ENCODE measurements at places on chromosomes 5 and 9. TPM values are rescaled to one million over a fixed set of nuclear protein-coding genes. Genes with fewer than 3 reads are reported as not detected.

DNA sequence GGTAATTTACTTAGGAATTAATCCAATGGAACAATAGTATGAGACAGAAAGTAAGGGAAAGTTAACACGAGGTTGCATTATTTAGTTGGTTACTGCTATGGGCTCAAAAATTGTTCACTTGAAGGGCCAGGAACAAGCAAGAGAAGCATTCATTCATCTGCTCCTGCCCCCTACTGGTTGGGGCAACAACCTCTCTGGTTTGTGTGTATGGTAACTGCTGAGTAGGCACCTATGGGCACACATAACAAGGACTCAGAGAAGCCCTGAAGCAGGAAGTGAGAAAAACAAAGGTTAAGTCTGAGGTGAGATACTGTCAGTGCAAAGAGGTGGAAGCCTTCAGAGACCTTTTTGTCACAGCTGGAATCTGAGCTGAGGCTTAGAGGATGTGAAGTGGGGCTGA is 34.4 kb upstream of the RANBP6 start:
- H3K27me3 ChIP-seq: peaks cover 6% of the 10 kb centered on the region
- H3K36me3 ChIP-seq: no peaks in the 10 kb centered on the region
- H3K27ac ChIP-seq: peak overlapping the region; percentile 52
- DNase-seq: peak; percentile 70

GRCh38 chr9:123321616-123322272 is 34.3 kb upstream of the CRB2 start:
- H3K27me3 ChIP-seq: no peaks in the 10 kb centered on the region
- H3K4me3 ChIP-seq: no peak overlapping the region
- DNase-seq: no peak
- peaks cover 38% of the 10 kb centered on the region for H3K4me1 ChIP-seq
- H3K27ac ChIP-seq: peak overlapping the region; percentile 92

DNA sequence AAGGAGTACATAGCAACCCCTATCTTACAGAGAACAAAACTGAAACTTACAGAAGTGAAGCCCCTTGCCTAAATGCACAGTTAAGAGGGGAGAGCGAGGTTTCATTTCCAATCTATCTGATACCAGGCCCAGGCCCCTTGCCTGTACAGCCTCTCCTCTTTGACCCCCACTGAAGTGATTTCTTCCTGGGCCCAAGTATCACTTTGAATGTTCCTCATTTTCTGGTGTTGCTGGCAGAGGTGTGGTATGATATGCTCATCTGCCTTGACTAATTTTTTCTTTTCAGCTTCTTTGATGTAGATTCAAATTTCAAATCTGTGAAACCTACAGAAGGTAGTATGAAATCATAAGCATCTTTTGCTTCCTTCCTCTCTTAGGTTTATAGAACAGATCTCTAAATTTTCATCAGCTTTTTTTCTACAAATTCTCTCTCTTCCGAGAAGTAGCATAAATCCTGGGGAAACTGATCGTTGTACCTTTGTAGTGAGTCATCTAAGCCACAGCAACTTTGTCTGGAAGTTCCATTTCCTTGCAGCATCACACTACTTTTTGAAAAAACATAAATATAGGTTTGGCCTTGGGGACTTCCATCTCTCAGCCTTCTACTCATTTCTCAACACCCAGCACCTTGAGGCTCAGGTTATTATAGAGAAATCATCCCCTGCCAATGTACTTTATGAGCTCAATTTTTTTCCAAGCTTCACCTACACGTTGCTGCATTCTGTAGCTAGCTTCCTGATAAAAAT is 402.4 kb upstream of the PTGER4 start:
- H3K27me3 ChIP-seq: no peaks in the 10 kb centered on the region
- DNase-seq: peak; percentile 59
- peak overlapping the region; percentile 39 for H3K4me3 ChIP-seq
- H3K27ac ChIP-seq: peak overlapping the region; percentile 95

- no peak overlapping the region for H3K4me3 ChIP-seq
- H3K27ac ChIP-seq: no peak overlapping the region
- DNase-seq: no peak
- no peaks in the 10 kb centered on the region for H3K4me1 ChIP-seq
Observed at GRCh38 chr5:74257060-74257527, 383.4 kb downstream of the ENC1 start.

DNA sequence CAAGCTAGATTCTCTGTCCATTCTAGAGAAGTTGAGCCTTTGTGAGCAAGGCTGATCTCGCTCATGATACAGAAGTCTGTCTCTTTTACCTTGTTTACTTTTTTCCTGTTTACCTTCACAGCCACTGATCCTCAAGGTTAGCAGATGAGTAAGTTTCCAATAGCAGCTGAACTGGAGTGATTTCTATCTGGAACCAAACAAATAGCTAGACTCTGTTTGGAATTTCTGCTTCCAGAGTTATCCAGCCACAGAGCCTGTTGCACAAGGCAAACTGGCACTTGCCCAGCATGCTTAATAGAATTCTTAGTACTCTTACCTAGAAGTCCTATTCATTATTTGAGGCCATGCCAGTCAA is 12.8 kb upstream of the PANK3 start:
- no peak overlapping the region for H3K4me3 ChIP-seq
- no peaks in the 10 kb centered on the region for H3K4me1 ChIP-seq
- no peak for DNase-seq
- no peaks in the 10 kb centered on the region for H3K36me3 ChIP-seq
- H3K27ac ChIP-seq: no peak overlapping the region
- peaks cover 31% of the 10 kb centered on the region for H3K27me3 ChIP-seq

DNA sequence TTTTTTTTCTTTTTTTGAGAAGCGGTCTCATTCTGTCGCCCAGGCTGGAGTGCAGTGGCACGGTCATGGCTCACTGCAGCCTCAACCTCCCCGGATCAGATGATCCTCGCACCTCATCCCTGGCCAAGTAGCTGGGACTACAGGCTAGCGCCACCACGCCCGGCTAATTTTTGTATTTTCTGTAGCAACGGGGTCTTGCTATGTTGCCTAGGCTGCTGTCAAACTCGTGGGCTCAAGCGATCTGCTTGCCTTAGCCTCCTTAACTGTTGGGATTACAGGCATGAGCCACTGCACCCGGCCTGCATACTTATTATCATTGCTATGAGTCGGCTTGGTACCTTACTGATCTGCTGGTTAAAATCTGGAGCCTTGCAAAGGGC is 790 bp upstream of the IARS1 start:
- peaks cover 66% of the 10 kb centered on the region for H3K36me3 ChIP-seq
- H3K4me1 ChIP-seq: peaks cover 58% of the 10 kb centered on the region
- no peaks in the 10 kb centered on the region for H3K27me3 ChIP-seq
- DNase-seq: peak; percentile 39
- H3K27ac ChIP-seq: peak overlapping the region; percentile 98

- no peak overlapping the region for H3K4me3 ChIP-seq
- H3K4me1 ChIP-seq: no peaks in the 10 kb centered on the region
- no peak overlapping the region for H3K27ac ChIP-seq
- DNase-seq: no peak
- H3K27me3 ChIP-seq: no peaks in the 10 kb centered on the region
- H3K36me3 ChIP-seq: no peaks in the 10 kb centered on the region
Observed at GRCh38 chr5:89724379-89725095, 685.0 kb downstream of the CETN3 start.

DNA sequence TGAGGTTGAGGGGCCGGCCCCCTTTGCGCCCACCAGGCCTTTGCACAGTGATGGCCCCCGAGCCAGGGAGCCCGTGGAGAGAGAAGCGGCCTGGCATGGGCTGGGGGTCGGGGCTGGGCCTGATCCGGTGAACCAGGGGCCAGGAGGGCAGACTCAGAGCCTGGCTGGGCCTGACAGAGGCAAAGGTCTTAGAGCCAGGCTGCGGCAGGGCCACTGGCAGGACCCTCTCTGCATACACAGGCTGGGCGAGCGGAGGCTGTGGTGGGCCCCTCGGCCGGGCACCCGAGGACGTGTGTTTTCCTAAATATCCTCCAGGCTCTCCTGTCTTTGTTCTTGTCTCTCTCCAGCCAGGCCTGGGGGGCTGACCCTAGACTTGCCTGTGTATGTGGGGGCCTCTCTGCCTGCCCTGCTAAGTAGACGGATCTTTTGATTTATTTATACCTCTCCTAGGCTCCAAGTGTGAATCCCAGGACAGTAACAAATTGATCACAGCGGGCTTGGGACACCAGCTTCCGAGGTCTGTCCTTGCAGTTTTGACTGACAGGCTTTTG is 933 bp downstream of the NEK6 start:
- H3K27ac ChIP-seq: peak overlapping the region; percentile 80
- H3K36me3 ChIP-seq: peaks cover 2% of the 10 kb centered on the region
- peaks cover 54% of the 10 kb centered on the region for H3K27me3 ChIP-seq
- peaks cover 37% of the 10 kb centered on the region for H3K4me1 ChIP-seq

GRCh38 chr5:158378931-158379330 is 520.0 kb upstream of the CLINT1 start:
- DNase-seq: no peak
- no peaks in the 10 kb centered on the region for H3K36me3 ChIP-seq
- no peak overlapping the region for H3K4me3 ChIP-seq
- no peaks in the 10 kb centered on the region for H3K4me1 ChIP-seq
- H3K27me3 ChIP-seq: no peaks in the 10 kb centered on the region
- H3K27ac ChIP-seq: no peak overlapping the region

GRCh38 chr9:93644397-93645088 is 68.2 kb downstream of the PHF2 start:
- H3K27ac ChIP-seq: no peak overlapping the region
- no peak for DNase-seq
- H3K36me3 ChIP-seq: peaks cover 9% of the 10 kb centered on the region
- H3K4me1 ChIP-seq: no peaks in the 10 kb centered on the region

- no peaks in the 10 kb centered on the region for H3K4me1 ChIP-seq
- H3K36me3 ChIP-seq: no peaks in the 10 kb centered on the region
- H3K27ac ChIP-seq: no peak overlapping the region
- no peak for DNase-seq
Observed at GRCh38 chr5:134273642-134274395, 47.9 kb upstream of the PPP2CA start.

DNA sequence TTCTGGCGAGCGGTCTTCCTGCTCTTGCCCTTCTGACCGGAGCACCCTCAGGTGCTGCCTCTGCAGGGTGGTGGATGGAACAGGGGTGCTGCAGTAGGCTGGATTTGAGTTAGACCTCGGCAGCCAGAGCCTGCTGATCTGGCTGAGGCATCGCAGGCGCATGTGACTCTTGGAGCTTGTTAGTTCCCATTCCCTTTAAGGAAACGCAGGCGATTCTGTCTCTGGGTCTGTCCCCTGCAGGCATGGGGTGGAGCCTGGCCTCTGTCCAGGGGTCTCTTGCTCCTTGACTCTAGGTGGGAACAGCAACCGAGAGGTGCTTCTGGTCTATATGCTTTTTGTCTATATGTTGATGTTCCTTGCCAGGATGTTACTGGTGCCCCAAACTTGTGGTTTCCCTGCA is 3.1 kb downstream of the WNK2 start:
- no peak overlapping the region for H3K27ac ChIP-seq
- peaks cover 13% of the 10 kb centered on the region for H3K27me3 ChIP-seq
- peaks cover 9% of the 10 kb centered on the region for H3K4me1 ChIP-seq
- DNase-seq: no peak
- H3K36me3 ChIP-seq: no peaks in the 10 kb centered on the region

DNA sequence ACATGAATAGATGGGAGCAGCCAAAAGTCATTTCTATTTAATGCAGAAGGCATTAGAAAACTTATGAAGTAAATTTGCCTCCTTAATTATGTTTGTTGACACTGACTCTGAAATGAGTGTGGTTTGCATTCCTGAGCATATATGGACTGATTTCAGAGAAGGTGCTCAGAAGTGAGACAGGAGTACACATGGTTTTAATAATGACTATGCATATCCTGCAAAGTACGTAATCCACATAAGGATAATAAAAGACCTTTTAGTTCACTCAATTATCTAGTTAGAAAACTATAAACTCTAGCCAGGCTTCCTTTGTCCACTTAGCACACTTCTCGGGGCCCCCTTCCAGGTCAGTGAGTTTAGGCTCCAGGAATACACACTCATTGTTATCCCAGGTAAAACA is 75.7 kb upstream of the SNX2 start:
- no peak overlapping the region for H3K4me3 ChIP-seq
- peaks cover 3% of the 10 kb centered on the region for H3K4me1 ChIP-seq
- peaks cover 5% of the 10 kb centered on the region for H3K27me3 ChIP-seq
- H3K27ac ChIP-seq: no peak overlapping the region

DNA sequence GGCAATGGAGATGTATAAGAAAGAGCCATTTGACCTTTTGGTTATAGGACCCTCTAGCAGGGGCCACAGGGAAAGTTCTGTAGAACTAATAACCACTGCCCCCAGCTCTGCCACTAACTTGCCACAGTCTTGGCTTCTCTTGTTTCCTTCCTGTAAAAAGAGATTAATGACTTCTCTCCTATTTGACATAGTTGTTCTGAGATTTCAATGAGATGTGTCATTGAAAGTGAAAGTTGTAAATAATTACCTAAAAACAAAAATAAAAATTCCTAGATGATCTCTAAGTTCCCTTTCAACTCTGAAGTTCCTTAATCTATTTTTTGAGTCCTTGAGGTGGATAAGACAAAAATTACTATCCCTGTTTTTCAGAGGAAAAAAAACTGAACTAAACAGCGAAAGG is 1.4 kb upstream of the KIF12 start:
- no peaks in the 10 kb centered on the region for H3K4me1 ChIP-seq
- H3K36me3 ChIP-seq: peaks cover 3% of the 10 kb centered on the region
- no peak overlapping the region for H3K27ac ChIP-seq
- H3K27me3 ChIP-seq: peaks cover 34% of the 10 kb centered on the region

- H3K4me3 ChIP-seq: peak overlapping the region; percentile 47
- H3K36me3 ChIP-seq: peaks cover 35% of the 10 kb centered on the region
- H3K27me3 ChIP-seq: no peaks in the 10 kb centered on the region
Observed at GRCh38 chr9:92098638-92099037, 16.6 kb downstream of the SPTLC1 start.

GRCh38 chr5:168413062-168413461 is 73.2 kb upstream of the RARS1 start:
- H3K27me3 ChIP-seq: peaks cover 19% of the 10 kb centered on the region
- peaks cover 19% of the 10 kb centered on the region for H3K4me1 ChIP-seq
- DNase-seq: no peak

DNA sequence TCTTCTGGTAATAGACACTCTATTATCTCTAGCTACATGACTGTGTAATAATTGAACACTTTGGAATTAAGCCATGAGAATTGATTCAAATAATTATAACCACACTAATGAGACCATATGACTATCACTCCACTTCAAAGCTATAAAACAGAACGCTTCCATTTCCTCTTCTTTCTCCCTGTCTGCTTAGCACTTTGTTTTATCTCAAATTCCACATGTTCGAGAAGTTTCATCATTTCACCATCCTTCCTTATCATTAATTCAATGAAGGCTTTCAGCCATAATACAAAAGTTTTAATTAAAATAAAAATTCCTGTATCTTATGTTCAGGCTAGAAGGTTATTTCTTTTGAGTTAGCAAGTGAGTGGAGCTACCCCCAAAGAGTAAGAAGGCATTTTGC is 7.4 kb upstream of the DCTN4 start:
- H3K4me3 ChIP-seq: no peak overlapping the region
- H3K27me3 ChIP-seq: no peaks in the 10 kb centered on the region
- no peak overlapping the region for H3K27ac ChIP-seq
- DNase-seq: no peak

- H3K4me3 ChIP-seq: no peak overlapping the region
- H3K36me3 ChIP-seq: no peaks in the 10 kb centered on the region
- no peak overlapping the region for H3K27ac ChIP-seq
- no peak for DNase-seq
- no peaks in the 10 kb centered on the region for H3K4me1 ChIP-seq
Observed at GRCh38 chr5:133785182-133785581, 172.8 kb upstream of the FSTL4 start.

Gene DDX4
- not detected for total RNA-seq

Gene C5orf58
- not detected for total RNA-seq

Gene GHR
- not detected for total RNA-seq

Gene C9orf153
- total RNA-seq: 0.25 TPM

Gene FGF1
- not detected for total RNA-seq

Gene SMIM32
- not detected for total RNA-seq

Gene TBC1D13
- 14.0 TPM for total RNA-seq

Gene CD72
- 8.7 TPM for total RNA-seq

Gene NRG2
- total RNA-seq: 0.14 TPM

Gene ANKRD31
- total RNA-seq: 0.66 TPM

Gene BAAT
- 0.07 TPM for total RNA-seq
